ENCODE measurements at places on chromosomes 12 and 14. TPM values are rescaled to one million over a fixed set of nuclear protein-coding genes. Genes with fewer than 3 reads are reported as not detected.

The IFNG-AS1 gene
- polyA plus RNA-seq, result not detected

The ZNF385A gene
- polyA plus RNA-seq, result 11.7 TPM

The TMEM233 gene
- polyA plus RNA-seq, result not detected

The CFAP54 gene
- polyA plus RNA-seq, result 0.29 TPM

The SYT1 gene
- 9.0 TPM for polyA plus RNA-seq

The TMPRSS12 gene
- not detected for polyA plus RNA-seq

The CELA1 gene
- not detected for polyA plus RNA-seq

The GLT8D2 gene
- 20.4 TPM for polyA plus RNA-seq

The ASPG gene
- polyA plus RNA-seq, result not detected

The KIF26A gene
- 0.02 TPM for polyA plus RNA-seq

The TSPAN9 gene
- 38.7 TPM for polyA plus RNA-seq

The BDKRB1 gene
- 3.7 TPM for polyA plus RNA-seq

The SLC8B1 gene
- polyA plus RNA-seq, result 9.0 TPM

The KHNYN gene
- 16.7 TPM for polyA plus RNA-seq

All from mammary epithelial cell (primary cell).